ENCODE measurements at places on chromosomes 6 and 20.

GRCh38 chr6:76779068-76779467, 684.2 kb downstream of the HTR1B start:
- DNase-seq, result no peak

GRCh38 chr6:73525546-73526330, 4.9 kb upstream of the EEF1A1 start:
- DNase-seq, result no peak

GRCh38 chr20:2227861-2228260, 67.9 kb upstream of the TGM3 start:
- no peak for DNase-seq

GRCh38 chr6:130890521-130890971, 63.3 kb downstream of the SMLR1 start:
- no peak for DNase-seq

DNA sequence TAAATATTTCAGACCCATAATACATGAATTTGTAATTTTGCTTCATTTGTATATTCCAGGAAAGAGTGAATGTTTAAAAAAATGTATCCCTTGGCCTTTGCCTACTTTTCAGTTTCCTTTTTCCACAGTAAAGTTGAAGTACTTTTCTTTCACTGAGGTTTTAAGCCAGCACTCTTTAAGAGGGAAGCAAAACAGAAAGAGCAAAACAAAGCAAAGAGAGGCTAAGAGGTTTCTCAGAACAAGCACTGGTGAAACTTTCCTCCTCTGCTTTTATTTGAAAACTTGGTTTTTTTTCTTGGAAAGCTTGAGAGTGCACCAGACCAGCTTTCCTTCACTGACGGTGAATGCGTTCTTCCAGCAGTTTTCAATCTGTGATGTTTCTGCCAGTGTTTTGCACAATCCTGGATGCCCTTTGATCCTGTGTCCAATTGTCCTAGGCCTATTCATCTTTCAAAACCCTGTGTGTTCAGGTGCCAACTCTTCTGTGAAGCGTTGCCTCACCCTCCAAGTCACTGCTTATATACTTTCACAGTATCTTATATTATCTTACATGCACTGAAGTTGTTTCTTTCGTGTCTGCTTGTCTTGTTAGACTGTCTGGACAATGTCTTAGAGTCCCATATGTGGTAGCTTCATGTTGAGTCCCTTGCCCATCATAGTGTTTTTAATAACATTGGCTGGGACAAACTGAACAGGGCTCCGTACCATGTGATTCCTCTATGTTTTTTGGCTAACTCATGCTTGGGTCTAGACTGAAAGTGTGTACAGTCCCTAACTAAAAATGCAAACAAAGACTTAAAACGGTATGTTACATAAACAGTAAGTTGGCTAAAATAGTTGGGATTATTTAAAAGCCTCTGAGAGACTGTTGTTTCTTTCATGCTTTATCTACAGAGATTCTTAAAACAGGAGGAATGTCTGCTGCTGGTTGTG, 1.9 kb downstream of the RNF217 start:
- DNase-seq, result no peak

- no peak for DNase-seq
These were observed 186.0 kb upstream of the MMS22L start for GRCh38 chr6:97468981-97469380.

GRCh38 chr6:18444111-18444510, 57.0 kb downstream of the RNF144B start:
- no peak for DNase-seq

DNA sequence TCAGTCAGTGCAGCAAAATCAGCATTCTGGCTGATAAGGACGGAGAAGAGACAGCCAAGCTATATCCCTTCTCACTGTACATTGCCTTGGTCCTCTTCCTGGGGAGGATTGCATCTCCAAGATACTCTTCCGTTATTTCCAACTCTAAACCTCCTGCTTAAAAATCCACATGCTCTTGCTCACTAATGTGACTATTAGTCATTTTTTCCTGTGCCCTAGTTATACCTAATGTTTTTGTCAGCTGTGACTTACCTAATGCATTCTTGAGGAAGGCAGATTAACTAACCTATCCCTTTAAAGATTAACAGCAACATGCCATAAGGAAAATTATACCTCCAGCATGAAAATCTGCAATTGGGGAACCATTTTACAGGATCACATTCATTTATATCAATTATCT, 317.6 kb downstream of the BTBD9 start:
- DNase-seq, result no peak

GRCh38 chr6:93196406-93196970, 222.9 kb downstream of the EPHA7 start:
- no peak for DNase-seq

DNA sequence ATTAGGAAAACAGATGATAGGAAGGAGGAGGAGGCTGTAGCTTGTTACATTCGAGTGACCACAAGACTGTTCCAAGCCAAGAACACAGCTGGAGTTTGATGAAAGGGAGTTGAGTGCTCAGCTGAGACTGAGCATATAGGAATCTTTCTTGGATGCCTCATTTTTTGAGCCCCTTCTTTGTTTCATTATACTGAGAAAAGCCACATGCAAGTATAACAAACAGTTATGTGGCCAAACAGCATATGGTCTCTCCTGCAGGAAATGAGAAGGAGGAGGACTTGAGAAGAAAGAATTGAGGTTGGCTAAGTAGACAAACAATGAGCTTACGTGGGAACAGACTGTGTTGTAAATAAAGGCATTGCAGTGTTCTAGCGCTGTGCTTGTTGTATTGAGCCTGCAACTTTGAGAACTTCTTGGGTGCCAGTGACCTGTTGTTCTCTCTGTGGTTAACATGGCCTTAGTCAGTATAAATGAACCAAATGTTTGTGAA, 78.3 kb downstream of the AKAP7 start:
- DNase-seq, result no peak

- DNase-seq, result no peak
These were observed 366.5 kb downstream of the FOXA2 start for GRCh38 chr20:22217712-22218352.

GRCh38 chr6:107304421-107305025, 154.8 kb downstream of the PDSS2 start:
- DNase-seq, result no peak

DNA sequence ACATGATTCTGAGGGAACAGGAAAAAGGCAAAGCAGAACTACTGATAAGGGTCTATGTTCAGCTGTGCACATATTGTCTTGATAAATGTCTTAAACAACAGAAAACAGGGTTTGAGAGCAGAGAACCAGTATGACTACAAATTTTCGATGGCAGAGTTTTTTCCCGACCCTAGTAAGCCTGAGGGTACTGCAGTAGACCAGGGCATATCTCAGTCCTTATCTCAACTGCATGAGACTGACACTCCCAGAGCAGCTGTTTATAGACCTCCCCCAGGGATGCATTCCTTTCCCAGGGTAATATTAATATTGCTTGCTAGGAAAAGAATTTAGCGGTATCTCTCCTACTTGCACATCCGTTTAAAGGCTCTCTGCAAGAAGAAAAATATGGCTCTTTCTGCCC, 1176.8 kb upstream of the ADGRB3 start:
- no peak for DNase-seq

DNA sequence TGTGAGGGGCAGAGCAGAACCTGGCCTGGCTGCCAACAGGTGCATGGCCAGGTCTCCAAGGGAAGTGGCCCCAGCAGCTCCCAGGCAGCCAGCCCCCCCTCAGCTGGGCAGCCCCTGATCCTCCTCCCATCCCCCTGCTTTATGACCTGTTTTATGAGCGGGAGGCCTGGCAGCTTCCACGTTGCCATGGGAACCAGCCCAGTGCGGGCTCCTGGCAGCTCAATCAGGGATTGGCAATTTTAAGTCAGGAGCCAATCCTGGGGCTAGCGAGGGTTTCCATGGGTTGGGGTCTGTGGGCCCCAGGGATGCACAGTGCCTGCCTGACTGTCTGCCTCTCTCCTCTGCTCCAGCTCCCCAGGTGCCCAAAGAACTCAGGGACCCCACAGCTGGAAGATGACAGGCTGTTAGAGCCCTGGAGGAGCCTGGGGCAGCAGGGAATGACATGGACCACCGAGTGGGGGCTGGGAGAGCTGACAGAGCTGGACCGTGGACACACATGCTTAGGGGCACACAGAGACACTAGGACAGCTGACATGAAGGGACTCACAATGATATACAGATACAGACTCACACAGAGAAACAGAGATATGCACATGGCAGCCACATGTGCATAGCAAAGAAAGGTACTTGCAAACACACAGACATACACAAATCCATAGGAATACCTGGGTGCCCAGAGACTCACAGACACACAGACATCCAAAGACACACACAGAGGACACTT, 56.5 kb upstream of the SIRPA start:
- DNase-seq, result no peak

DNA sequence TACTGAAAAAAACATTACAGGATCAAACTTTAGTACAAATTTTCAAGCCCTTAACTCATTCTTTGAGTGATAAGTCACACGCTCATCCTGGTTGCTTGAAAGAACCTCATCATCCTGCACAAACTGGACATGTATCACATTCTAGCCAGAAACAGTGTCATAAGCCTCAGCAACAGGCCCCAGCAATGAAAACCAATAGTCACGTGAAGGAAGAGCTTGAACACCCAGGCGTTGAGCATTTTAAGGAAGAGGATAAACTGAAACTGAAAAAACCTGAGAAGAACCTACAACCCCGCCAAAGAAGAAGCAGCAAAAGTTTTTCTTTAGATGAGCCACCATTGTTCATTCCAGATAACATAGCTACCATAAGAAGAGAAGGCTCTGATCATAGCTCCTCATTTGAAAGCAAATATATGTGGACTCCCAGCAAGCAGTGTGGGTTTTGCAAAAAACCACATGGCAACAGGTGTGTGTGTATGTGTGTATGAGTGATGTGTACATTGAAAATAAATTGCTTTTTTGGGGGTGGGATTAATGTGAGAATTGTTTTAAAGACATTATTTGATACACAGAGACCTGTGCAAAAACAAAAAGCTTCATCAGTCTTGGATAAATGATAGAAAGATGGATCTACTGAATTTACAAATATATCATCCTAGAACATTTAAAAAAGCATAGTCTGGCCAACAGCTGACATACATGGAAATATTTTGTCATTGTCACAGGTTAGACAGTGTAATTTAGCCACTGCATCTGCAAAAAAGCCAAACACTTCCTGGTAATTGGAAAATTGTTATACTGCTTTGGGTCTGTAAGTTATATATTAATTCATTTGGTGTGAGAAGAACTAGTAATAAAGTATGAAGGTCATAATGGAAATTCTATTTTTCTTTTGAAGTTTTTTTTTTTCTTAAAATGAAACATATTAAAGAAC, 50.1 kb downstream of the PHF3 start:
- DNase-seq, result no peak

- no peak for DNase-seq
These were observed 264.4 kb downstream of the COL12A1 start for GRCh38 chr6:74941424-74941823.

All from SHP77 (cell line).